Fibroblast of gingiva (primary cell): ENCODE measurements at places on chromosomes 3 and 15.

DNA sequence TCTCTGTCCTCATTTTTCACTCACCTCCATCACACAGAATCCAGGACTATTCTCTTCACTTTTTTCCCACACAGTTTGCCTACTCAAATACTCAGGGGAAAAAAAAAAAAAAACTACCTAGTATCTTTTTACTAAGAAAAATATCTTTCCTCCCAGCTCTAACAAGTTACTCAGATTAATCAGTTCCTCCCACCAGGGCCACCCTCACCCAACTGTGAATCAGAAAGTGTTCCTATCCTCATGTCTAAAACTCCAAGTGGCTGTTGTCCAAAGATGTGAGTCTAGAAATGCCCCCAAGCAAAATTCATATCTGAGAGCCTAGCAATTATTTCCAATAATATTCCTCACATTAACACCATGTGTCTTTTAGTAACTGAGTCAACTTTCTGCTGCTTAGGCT lies 268.0 kb downstream of the ERC2 start:
- DNase-seq, result no peak

DNA sequence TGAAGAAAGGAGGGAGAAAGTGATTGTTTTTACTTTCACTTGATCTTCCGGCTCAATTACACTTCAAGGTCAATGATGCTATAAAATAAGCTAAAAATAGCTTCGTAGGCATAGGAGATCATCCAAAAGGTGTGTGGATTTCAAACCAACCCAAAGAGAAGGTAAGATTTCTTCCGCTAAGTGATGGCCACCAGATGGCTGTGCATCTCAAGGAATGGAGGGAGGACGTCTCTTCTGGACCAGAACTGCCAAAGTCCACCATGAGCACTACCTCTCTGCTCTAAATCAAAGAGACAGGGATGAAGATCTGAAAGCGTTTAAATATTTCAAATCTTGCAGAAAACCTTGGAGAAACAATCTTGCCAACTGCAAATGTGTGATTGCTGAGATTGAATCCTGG lies 199.1 kb upstream of the ZPLD1 start:
- DNase-seq, result no peak

DNA sequence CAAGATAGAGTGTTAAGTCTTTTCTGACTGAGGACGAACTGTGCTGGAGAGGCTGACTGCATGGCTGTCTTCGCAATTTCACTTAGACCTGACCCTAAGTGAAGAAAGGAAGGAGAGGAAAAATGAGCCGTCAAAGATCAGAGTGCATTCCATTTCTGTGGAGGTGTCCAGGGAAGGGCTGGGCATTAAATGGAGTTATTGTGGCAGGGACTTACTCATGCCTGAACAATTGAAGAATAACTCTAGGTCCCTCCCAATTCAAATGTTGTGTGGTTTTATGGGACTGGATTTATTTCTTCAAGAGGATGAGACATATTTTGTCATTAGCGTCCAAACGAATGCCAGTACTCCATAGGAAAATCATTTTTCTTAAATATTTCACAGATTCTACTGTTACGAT lies 187.3 kb upstream of the CFAP20DC start:
- DNase-seq, result no peak

GRCh38 chr3:42719002-42719401 lies 16.4 kb upstream of the HHATL start:
- DNase-seq, result no peak

DNA sequence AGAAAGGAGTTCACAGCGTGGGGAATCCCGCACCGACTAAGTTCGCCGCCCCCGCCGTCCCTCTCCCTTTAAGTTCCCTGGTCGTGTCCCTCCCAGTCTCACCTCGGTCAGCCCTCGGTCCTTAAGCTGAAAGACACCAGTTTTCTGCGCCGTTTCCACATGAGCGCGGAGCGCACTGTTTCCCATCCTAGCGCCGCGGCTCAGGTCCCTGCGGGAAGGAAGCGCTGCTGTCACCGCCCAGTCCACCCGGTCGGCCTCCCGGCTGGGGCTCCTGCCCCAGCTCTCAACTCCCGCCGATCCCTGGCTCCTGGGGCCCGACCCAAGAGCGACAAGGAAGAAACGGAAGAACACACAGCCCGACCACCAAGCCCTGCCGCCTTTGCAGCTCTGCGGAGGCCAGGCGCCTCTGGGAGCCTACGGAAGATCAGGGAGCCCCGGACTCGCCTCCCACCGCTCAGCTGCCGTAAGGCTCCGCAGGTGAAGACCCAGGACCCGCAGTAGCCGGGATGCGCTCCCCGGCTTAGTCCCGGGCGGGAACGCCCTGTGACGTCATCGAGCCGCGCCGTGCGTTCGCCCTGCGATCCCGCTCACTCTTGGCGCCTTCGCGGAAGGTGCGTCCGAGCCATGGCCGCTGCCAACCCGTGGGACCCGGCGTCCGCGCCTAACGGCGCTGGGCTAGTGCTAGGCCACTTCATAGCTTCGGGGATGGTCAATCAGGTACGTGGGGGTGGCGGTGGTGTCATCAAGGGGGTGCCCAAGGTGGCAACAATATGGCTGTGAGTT lies at the start of the genes HAUS2 and LRRC57:
Gene HAUS2, plus strand, starts transcription at position 590 of the 783 bp plus-strand sequence. Its CDS starts 35 bp downstream, at position 625.
Gene LRRC57, minus strand, starts transcription at position 545 of the 783 bp plus-strand sequence. Its CDS starts 359 bp downstream, at position 186.
- peak; percentile 69 for DNase-seq

GRCh38 chr15:92822216-92823144 lies 77.6 kb upstream of the CHD2 start:
- DNase-seq, result no peak

DNA sequence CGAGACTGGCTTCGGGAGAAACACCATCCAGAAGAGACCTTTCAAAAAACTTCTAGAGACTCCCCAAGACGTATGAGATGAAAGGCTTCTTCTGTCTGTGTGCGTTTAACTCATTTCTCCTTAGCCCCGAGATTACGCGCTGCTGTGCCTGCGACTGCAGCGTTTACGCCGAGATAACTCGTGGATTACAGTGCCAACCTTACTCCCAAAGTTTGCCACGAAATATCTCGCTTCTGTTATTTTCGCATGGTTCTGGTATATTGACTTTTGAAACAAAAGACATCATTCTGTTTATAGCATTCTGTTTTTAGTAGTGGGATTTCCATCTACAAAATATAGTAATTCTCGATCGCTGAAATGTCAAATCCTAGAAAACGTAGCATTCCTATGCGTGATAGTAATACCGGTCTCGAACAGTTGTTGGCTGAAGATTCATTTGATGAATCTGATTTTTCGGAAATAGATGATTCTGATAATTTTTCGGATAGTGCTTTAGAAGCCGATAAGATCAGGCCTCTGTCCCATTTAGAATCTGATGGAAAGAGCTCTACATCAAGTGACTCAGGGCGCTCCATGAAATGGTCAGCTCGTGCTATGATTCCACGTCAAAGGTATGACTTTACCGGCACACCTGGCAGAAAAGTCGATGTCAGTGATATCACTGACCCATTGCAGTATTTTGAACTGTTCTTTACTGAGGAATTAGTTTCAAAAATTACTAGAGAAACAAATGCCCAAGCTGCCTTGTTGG lies 467 bp downstream of the PGBD4 start:
- DNase-seq, result no peak

DNA sequence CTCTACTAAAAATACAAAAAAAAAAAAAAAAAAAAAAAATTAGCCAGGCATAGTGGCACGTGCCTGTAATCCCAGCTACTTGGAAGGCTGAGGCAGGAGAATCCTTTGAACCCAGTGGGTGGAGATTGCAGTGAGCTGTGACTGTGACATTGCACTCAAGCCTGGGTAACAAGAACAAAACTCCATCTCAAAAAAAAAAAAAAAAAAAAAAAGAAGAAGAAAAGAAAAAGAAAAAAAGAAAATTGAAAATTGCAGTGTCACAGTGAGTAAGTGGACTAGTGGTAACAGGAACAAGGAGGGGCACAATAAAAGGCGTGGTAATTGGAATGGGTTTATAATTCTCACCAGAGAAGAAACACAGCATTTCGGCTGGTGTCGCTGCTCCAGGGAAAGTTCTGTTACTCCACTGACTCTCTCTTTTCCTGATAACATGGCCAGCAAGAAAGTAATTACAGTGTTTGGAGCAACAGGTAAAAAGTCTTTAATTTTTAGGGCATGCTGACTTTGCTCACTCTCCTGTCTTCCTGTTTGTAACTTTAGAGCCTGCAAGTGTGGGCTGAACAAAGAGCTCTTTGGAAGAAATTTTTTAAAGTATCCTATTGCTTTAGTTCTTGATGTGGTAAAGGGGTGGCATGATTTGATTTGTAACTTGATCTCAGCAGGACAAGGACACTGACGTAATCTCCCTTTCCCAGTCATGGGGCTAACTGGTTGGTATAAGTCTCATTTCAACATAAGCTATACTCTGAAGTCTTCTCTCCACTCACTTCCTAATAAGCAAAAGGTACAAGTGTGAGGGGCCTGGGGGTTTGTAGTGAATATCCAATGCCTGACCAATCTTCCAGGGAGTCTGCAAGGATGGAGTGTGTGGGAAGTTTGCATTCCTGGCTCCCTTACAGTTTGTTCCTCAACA lies 22.1 kb upstream of the TRA2B start:
- peak; percentile 93 for DNase-seq

DNA sequence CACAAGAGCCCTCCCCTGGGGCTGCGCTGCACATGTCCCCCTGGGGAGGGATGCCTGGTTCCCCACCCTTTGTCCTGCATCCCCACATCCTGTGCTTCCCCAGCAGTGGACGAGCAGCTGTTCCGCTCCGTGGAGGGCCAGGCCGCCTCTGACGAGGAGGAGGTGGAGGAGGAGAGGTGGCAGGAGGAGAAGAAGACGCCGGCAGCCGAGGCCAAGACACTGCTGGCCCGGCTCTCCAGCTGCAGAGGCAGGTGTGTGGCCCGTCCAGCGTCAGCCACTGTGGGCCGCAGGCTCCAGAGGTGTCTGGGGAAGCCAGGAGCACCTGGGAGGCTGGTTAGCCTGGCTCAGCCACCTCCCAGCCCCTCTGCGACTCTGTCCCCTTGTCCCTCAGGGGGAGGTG lies 27.9 kb upstream of the GP9 start:
- DNase-seq, result no peak
